ENCODE measurements at places on chromosomes 2 and 18.

- DNase-seq: peak; percentile 16
Observed at GRCh38 chr2:162174746-162175145, 22.7 kb upstream of the GCG start.

DNA sequence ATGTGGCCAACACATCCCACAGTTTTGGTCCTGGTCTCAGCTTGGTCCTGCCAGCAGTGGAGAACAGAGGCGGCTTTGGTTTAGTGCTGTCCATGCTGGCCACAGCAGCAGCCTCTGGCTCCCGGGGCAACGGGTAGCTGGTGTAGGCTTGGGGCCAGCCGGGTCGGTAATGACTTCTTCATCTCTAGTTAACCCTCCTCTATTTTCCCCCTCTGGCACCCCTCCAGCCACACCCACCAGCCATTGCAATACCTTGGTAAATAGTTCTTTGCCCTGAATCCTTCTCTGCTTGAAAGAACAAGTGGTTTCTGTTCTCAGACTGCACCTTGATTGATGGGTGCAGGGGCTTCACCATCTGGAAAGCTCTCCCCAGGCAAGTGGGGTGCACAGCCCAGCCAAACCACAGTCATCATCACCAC lies 31.7 kb upstream of the ZNF396 start:
- DNase-seq: no peak

- no peak for DNase-seq
Observed at GRCh38 chr2:6667326-6667725, 198.4 kb downstream of the CMPK2 start.

DNA sequence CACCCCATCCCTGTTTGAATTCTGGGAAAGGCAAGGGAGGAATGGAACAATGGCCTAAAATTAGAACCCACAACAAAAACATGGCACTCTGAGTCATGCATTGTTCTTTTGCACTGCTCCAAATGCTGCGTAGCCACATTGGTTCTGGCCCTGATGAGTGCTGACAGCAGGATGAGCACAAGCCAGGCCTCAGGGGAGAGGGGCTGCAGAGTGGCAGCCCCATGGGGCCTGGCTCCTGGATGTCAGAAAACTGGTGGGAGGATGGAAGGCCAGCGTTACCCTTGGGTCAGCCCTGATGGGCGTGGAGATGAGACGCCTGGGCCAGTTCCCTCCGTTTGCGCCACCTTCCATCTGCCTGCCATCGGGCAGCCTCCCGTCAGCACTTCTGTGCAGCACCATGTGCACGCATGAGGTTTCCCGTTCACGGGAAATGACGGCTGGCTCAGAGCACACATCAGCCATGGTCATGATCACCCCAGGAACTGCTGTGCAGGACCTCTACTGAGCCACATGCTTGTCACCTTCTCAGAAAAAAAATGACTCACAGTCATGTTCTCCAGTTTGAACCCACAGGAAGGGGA lies 65.6 kb downstream of the CYP26B1 start:
- DNase-seq: peak; percentile 10

- DNase-seq: no peak
Observed at GRCh38 chr2:24820175-24820513, 26.9 kb downstream of the CENPO start.

- DNase-seq: no peak
Observed at GRCh38 chr2:187302116-187302515, 145.9 kb downstream of the CALCRL start.

DNA sequence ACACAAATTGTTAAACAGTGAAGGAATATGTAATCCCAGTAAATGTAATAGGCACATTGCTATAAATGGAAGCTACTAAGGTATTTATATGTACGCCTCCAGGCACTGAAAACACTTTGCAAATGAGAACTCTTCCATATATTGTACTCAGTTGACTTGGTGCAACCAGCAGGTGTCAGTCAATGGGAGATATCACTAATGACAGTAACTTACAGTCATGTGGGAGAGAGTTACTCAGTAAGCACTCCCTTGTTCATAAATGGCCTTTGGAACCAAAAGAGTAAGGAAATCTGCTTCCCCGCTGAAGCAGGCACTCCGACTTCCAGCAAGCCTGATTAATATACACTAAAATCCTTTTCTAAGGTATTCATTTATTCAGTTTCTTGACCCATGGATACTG lies 5.9 kb downstream of the MDH1 start:
- DNase-seq: no peak

DNA sequence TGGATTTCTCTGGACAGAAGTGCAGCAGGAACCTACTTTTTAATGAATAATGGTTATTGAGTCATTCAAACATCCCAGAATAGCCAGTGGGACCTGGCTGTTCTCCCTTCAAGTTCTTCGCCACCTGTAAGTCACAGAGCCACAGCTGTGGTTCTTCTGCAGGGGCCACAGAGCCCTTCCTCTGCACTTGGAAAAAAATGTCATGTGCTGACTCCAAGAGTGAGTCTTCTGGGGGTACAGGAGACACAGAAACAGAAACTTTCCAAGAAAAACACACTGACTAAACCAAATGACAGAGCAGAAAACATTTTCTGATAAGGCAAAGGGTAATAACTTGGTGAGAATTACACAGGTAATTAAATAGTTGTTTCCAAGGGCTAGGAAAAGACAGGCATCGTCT lies 68.7 kb upstream of the FN1 start:
- DNase-seq: no peak

- peak; percentile 36 for DNase-seq
Observed at GRCh38 chr18:45920367-45920766, 46.8 kb downstream of the EPG5 start.

DNA sequence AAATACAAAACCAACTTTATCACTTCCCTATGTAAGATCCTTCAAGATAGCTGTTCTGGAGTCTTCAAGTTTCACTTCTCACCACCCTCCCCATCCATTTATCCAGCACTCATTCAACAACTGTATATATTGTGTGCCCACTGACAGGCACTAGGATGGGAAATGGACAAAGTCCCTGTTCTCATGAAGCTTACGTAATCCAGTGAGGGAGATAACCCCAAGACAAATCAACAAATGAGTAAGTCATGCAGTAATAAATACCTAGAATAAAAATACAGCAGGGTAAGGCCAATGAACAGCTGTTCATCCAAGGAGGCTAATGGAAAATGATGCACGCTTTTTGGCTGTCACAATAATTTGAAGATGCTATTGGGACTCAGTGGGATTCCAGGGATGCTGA lies 133.8 kb downstream of the MEMO1 start:
- no peak for DNase-seq

- DNase-seq: no peak
Observed at GRCh38 chr2:135798762-135799161, 38.2 kb downstream of the LCT start.

GRCh38 chr18:64929036-64929435 lies 780.1 kb upstream of the LINC00305 start:
- DNase-seq: no peak

GRCh38 chr18:64659196-64659595 lies 510.3 kb upstream of the LINC00305 start:
- DNase-seq: no peak

DNA sequence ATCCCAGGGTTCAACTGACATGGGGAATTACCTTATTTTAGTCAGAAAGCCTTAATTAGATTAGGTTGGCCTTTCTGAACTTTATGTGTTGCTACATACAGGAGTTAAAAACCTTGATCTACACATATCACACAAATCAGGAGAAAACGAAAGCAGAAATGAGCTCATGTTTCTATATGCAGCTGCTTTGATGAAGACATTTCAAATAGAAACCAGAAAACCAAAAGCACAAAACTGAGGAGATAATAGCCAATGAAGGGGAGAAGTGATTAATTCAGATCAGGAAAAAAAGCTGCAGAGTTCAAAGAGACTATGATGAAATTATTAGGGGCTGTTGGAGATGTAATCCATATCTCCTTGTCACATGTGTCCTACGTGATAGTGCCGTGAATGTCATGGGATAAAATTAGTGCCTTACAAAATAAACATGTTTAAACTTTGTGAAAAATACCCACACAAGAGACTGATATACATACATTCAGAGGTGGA lies 255.0 kb downstream of the CAMKMT start:
- peak; percentile 17 for DNase-seq

GRCh38 chr2:43318791-43319190 lies 92.4 kb upstream of the ZFP36L2 start:
- DNase-seq: peak; percentile 57

- no peak for DNase-seq
Observed at GRCh38 chr2:43289331-43289730, 62.9 kb upstream of the ZFP36L2 start.

GRCh38 chr2:17413036-17413435 lies 105.2 kb downstream of the RAD51AP2 start:
- DNase-seq: no peak
